NCI-H1417 treated with DMSO at 0.1 percent for 48 hours (cell line): ENCODE measurements at places on chromosomes 1 and 21.

GRCh38 chr1:215777370-215777925 lies 210.3 kb downstream of the KCTD3 start:
- no peak for DNase-seq

DNA sequence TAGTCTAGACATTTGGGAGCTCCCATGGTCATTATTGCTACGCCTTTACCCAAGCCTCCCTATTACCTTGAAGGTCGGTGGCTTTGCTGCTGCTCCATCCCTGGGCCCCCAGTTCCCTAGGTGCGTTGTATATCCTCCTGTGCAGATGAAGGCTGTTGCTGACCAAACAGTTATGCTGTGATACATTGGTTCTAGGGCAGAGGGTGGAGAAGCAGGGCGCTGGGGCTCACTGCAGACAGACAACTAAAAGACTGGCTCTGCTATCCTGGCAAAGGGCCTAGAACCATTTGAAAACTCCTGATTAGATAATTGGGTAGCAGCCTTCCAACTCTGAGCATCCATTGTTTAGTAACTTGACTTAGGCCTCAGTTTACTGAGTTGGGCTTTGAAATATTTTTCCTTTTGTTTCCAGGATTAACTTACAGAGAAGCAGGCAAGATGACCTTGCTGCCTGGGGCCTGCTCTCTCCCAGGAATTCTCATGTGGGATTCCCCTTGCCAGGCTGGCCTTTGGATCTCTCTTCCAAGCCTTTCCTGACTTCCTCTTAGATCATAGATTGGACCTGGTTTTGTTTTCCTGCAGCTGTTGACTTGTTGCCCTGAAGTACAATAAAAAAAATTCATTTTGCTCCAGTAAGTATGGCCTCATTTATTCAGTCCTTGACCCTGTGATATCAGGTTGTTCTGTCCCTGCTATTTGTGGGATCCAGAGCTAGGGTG lies 15.5 kb downstream of the CHI3L2 start:
- no peak for DNase-seq

- no peak for DNase-seq
These were observed 22.4 kb upstream of the SYNC start for GRCh38 chr1:32724678-32725614.

DNA sequence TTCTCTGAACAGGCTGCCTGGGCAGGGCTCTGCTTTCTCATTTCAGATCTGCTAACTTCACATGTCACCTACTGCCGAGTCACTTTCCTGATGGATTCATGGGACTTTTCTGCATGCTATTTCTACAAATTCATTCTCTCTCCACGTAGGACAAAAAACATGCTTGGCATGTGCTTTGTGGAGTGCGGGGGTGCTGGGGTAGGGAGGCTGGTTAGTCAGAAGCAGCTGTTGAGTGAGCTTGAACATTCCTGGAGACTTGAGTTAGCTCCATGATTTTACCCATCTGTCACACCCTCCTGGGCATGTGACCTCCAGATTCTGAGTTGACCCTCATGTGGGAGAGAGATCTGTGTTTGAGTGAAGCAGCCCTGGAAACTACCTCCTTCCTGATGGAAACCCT lies 71.4 kb downstream of the UCK2 start:
- no peak for DNase-seq

GRCh38 chr1:40449684-40450494 lies at the start of gene ZFP69B:
Gene ZFP69B, plus strand, starts transcription at chr1:40450476. Its CDS starts 486 bp downstream, at chr1:40450962.
- peak; percentile 39 for DNase-seq

- DNase-seq, result no peak
These were observed 7.7 kb downstream of the SELENON start for GRCh38 chr1:25807480-25808390.

- DNase-seq, result no peak
These were observed 11.8 kb downstream of the C1orf115 start for GRCh38 chr1:220701974-220702373.

DNA sequence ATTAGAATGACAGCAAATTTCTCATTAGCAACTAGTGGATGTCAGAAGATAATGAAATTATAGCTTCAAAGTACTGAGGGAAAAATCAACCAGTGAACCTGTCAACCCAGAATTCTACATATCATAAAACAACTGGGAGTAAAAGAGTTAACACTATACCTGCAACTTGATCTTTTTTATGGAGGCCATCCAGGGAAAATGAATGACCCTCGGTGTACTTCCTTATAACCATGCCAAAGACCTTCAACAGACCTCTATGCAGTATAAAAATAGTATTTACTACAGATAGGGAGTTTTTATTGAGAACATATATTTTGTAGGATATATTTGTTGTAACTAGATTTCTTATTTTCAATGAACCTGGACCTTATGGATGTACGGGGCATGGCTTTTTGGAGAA lies 392.5 kb upstream of the ZRANB2 start:
- no peak for DNase-seq

DNA sequence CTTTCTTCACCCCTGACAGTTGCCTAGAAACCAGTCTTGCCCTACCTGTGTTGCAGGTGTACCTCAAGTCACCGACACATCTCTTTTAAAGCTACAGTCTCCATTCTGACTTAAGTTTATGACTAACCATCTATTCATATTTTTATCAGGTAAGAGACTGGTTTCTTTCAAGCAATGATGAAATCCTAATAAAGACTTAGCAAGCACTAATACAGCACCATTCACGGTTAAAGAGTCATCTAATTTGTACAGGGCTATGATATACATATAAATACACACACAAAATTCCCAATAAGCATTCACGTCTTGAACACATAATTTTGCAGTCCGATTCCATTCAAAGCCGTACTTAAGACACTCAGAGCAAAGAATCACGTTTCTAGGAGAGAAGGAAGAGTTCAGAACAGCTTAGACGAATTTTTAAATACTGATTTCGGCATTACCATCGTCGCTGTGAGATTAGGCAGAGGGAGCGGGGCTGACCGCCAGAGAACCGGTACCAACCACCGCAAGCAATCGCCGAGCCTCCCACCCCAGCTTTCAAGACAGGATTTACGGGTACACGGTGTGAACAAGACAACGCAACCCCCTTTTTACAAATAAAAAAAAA lies 943 bp downstream of the ERRFI1 start:
- DNase-seq, result no peak

- DNase-seq, result no peak
These were observed 49.1 kb upstream of the CSF3R start for GRCh38 chr1:36531833-36532232.

GRCh38 chr1:12481928-12482327 lies 136.1 kb downstream of the DHRS3 start:
- no peak for DNase-seq

- no peak for DNase-seq
These were observed 13.3 kb downstream of the KCNJ10 start for GRCh38 chr1:160056648-160057169.

GRCh38 chr1:235455823-235456222 lies 48.4 kb downstream of the B3GALNT2 start:
- no peak for DNase-seq

GRCh38 chr1:17895986-17896385 lies 140.9 kb downstream of the ACTL8 start:
- no peak for DNase-seq

- DNase-seq, result no peak
These were observed 60.8 kb downstream of the EDN2 start for GRCh38 chr1:41423511-41424191.

DNA sequence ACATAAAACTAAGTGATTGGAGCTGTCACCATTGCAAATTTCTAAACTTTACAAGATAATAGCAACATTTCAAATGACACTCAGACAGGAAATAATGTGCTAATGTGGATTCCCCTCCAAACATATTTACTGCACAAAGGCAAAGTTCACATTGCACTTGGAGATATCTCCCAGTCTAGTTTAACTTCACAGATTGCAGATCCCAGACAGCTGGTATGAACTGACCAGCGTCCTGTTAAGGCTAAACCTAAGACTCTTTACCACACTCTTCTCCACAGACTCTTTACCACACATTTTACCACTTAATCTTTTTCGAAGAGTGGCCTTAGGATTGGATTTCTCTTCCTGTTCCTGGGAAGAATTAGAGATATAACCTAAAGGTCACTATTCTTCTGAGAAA lies 40.6 kb upstream of the HSD3B1 start:
- DNase-seq, result no peak

DNA sequence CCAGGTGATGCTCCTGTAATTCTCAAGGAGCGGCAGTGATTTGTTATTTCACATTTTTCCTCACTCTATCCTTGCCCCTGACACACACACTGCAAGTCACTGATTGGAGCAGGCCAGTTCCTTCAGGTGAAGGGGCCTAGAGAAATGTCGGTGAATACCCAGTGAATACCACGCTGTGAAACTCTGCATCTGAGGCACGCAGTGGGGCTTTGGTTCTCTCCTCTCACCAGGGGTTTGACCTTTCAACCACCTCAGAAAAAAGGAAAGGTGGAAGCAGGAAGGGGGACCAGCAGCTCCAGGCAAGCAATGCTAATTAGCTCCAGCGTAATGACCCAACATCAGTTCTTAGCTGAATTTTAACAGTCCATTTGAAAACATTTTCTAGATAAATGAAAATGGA lies 532 bp upstream of the FAM177B start:
- DNase-seq, result no peak

DNA sequence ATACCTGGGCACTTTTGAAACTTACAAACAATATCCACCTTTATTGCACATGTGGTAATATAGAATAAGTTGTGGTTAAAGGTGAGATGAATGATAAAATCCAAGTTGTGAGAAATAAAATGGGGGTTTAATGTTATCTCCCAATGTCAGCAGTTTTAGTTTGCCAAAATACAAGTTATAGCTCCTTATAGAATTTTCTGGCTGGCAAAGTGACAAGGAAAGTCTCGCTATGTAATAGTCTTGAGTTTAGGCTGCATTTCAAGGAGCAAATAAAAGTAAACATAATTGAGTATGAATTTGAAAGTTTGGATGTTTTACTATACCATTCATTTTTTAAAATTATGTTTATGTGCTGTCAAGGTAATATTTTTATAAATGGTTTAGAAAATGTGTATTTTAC lies 15.0 kb upstream of the NEXN start:
- DNase-seq, result no peak

- no peak for DNase-seq
These were observed 491.1 kb downstream of the KIF26B start for GRCh38 chr1:245645894-245646293.

DNA sequence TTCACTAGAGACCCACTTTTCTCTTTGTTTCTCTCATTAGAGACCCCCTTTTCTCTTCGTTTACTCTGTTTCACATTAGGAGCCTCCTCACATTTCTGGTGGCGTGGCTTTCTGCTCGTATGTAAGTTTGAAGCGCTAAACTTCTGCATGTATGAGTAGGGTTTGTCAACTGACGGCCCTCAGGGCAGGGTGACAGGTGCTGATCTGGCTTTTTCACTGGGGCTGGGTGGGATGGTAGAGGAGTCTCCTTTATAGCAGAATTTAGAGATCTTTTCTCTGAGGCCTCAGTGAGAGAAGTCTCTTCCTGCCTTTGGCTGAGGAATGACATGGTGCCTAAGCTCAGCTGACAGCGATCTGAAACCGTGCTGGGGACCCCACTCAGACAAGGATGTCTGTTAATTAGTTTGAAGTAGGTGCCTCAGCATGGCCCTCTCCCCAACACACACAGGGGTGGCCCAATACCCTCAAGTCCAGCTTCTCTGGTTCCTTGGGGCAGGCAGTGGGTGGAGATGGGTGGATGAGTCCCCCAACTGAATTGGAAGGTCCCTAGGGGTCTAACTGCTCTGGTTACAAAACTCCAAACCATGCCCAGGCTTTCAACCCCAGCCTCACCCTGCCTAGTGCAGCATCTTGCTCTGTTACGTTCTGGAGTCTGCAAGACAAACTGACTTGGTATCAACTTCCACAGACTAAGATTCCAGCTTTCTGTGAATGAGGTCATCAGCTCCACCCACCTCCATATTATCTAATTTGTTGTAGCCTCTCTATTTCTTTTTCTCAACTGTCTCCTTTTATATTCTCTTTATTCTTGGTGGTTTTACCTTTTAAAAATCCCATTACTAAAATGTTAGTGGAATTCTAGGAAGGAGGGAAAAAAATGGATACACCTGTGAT lies 3.2 kb downstream of the SLC1A7 start:
- DNase-seq, result no peak

- DNase-seq, result no peak
These were observed 217.2 kb downstream of the RPS6KC1 start for GRCh38 chr1:213268221-213268620.

DNA sequence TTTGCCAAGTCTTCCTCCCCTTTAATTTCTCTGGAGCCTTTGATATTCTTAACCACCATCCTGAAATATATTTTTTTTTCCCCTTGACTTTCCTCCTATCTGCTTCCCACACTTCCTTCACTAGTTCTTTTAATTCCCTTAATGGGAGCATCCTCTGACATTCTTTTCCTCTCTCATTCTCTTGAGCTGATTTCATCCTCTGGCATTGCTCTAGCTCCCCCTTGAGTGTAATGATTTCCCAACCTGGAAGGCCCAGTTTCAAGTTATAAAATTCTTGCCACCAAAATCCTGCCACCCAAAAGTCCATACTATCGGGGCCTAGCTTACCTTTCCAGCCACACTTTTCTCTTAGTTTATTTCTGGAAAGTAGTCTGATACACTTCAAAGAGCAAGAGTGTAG lies 39.5 kb upstream of the UBE2U start:
- DNase-seq, result no peak

- DNase-seq, result no peak
These were observed 41.5 kb downstream of the PLPPR5 start for GRCh38 chr1:98963064-98963758.

DNA sequence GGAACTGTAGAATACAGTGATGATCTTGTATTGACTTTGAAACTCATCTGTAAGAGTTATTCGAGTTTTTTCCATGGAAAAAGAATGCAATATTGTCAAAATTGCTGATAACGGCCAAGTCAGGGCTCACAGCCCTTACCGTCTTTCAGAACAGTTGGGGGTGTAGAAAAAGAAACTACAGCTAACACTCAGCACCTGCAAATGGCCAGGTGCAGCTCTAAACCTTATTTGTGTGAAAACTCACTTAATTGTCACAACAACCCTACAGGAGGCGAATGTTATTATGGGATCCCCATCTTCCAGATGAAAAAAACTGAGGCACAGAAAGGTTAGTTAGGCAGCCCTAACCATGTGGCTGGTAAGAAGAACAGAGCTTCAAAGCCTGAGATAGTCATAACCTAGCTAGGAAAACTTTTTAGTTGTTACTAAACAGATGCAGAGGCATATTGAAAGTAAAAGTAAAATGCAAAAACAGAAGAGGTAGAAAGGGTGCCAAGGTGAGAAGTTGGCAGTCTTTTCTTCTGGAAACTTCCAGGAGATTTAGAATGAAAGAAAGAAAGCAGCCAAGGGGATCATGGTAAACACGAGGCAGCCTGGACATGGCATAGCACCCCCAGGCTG lies 76.4 kb downstream of the DSCAM start:
- DNase-seq, result no peak

DNA sequence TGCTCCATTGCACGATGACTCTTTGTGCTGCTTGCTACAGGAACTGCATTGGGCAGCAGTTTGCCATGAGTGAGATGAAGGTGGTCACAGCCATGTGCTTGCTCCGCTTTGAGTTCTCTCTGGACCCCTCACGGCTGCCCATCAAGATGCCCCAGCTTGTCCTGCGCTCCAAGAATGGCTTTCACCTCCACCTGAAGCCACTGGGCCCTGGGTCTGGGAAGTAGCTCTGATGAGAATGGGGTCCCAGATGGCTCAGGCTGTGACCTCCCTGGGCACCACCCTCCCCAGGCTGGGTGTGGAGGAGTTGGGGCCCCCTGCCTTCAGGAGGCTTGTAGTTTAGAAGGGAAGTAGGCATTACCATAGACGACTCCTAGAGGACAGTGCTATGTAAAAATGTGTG lies 19.7 kb downstream of the CYP4B1 start:
- no peak for DNase-seq

- DNase-seq, result peak; percentile 34
These were observed at the start of gene C1orf232 for GRCh38 chr1:26168410-26169197. Gene C1orf232, minus strand, starts transcription at chr1:26168963. Its CDS starts 464 bp downstream, at chr1:26168499.

- DNase-seq, result no peak
These were observed 22.0 kb upstream of the PRDM15 start for GRCh38 chr21:41901099-41901498.

GRCh38 chr1:93349231-93350135 lies 3.8 kb downstream of the DR1 start:
- no peak for DNase-seq
